Retinal pigment epithelial cell (primary cell): ENCODE measurements at places on chromosomes 16 and 17.

DNA sequence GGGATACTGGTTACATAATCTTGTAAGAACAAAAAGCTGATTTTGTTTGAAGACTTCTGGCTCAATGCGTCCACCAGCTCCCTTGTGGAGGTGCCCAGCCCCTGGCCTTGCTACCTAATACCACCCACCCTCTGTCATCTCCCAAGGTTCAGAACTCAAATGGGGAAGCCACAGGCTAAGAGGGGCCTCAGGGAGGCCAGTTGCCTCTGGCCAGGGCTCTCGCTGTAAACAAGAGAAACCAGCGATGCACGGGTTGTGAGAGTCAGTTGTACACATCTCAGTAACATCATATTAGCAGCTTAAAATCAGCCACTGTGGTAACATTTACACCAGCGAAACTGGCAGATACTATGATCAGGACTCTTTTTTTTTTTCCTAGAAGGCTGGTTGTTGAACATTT, 6.0 kb downstream of the TEKT5 start:
- no peak for DNase-seq

DNA sequence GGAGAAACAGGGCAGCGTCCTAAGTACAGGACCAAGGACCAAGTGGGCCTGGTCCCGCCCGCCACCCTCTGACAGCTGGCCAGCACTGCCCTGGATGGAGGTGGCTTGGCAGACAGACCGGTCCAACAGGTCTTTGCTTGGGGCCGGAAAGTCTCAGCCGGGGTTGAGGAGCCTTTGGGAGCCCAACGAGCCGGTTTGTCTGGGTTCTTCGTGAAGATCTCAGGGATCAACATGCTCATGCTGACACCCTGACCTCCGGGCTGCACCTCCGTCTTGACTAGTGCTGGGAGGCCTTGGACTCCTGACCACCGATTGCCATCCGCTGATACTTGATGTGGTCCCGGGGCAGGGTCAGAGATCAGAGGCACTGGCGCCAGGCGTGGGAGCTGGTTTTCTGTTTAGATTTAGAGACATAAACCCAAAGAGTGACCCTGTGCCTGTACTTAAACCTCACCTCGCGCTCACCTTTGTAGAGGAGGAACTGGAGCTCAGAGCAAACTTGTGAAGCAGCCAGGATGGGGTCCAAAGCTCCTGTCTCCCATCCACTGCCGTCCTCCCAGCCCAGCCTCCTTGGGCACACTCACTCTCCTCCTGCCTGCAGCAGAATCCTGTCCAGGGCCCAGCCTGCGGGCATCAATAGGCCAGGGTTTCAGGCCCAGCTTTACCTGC, 92.1 kb upstream of the GSE1 start:
- no peak for DNase-seq

DNA sequence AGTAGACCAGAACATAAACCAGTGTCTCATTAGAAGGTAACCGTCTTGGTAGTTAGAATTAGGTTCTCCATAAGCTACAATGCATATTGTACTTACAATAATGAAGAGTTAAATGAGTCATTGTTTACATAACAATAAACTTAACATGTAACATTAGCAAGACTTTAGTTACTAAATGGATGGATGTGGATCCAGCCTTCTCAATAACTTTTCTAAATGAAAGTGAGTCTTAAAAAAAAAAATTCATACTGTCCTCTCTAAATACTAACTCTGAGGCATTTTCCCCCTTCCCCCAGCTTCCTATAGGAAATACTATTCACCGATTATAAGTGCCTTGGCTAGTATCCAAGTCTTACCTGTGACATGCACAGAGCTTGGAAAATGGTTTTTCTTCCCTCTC, 155.3 kb downstream of the CYB561 start:
- no peak for DNase-seq

- no peak for DNase-seq
Observed at GRCh38 chr16:86367291-86368072, 142.8 kb upstream of the FOXF1 start.

GRCh38 chr17:72122010-72122764, 1.4 kb downstream of the SOX9 start:
- no peak for DNase-seq

- DNase-seq = no peak
Observed at GRCh38 chr17:28147017-28147416, 104.5 kb downstream of the NLK start.

GRCh38 chr17:19753051-19753509, 5.0 kb upstream of the ALDH3A1 start:
- DNase-seq = peak; percentile 77

DNA sequence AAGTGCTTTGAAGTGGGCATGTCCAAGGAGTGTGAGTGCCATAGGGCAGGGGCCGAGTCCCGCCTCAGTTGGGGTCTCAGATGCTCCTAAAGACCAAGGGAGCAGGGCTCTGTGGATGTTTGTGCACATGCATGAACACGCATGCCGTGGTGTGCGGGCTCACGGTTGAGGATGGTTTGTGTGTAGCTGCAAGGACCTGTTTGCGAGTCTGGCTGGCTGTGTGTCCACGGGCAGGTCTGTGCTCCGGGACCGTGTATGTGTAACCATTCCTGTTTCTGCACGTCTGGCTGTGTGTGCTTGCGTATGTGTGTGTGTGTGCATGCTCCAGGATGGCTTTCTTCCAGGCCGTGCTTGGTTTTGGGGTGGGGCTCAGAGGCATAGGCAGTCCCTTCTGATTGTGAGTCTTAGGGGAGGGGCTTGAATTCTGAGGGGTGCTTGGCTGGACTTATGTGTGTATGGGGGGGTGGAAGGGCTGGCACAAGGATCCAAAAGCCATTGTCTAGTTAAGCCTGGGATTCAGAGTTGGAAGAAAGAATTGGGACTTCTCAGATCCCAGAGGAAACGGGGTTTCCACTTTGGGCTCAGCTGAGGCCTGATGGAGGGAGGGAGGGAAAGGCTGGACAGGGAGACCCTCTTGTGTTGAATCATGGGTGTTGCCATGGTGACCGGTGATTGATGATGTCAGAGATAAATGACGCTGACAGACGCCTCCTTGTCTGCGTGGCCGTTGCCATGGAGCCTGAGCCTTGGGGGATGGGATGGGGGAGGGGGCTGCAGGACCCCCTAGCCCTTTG, 14.4 kb downstream of the GJD3 start:
- no peak for DNase-seq

DNA sequence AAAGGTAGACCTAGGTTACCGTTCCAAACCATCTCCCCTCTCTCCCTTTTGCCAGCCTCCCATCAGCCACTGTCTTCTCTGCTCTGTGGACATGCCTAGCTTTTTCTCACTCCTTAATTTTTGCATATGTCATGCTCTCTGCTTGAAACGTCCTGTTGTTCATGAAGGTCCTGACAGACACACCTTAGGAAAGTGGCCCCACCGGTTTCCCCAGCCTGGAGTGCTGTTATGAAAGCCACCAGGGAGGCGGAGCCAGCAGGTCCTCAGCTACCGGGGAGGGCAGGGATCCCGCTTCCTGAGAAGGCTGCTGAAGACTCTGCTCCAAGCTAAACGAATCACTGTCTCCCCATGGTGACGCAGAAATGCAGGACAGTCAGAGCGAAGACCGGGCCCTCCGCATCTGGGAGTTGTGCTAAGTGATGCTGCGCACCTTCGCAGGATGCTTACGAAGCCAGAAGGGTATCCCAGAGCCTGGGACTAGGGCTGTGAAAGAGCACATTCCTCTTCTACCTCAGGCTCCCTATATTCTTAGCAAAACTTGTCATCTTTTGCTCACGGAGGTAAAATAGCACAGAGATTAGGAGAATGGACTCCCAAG, 2.3 kb upstream of the SLC16A11 start:
- no peak for DNase-seq

GRCh38 chr17:77692571-77693161, 265.8 kb upstream of the TNRC6C start:
- DNase-seq = no peak

DNA sequence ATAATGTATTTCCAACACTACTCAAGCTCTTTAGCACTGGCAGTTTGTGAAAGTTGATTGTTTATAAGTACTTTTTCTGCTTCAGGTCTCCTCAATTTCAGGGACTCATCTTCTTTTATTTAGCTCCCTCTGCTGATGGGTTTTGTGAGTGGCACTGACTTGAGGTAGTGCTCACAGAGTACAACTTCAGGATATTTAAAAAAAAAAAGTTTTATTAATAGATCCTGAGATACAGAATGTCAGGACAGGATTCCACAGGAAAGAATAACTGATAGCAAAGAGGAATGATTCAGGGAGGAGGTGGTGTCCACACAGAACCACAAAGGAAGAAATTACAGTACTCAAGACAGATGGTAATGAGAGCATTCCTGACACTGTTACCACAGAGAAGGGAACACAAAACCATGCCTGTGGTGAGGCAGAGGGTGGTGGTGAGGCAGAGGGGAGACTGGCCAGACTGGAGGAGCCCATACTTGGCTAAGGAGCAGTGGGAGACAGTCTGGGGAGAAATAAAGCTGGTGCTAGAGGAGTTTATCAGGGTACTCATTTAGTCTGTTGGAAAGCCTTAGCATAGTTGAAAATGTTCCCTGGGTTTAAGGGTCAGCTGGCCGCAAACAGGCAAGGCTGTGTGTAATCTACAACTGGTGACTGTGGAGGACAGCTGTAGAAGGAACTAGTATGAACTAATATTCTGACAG, 63.7 kb downstream of the SPAG9 start:
- DNase-seq = peak; percentile 36

- peak; percentile 87 for DNase-seq
Observed at GRCh38 chr17:71071837-71072236, 902.5 kb downstream of the KCNJ2 start.

GRCh38 chr17:17749025-17749772, 67.9 kb downstream of the RAI1 start:
- DNase-seq = no peak

- DNase-seq = no peak
Observed at GRCh38 chr17:33499040-33499439, 205.9 kb upstream of the ASIC2 start.

- DNase-seq = no peak
Observed at GRCh38 chr17:31798205-31798724, 60.8 kb downstream of the COPRS start.

DNA sequence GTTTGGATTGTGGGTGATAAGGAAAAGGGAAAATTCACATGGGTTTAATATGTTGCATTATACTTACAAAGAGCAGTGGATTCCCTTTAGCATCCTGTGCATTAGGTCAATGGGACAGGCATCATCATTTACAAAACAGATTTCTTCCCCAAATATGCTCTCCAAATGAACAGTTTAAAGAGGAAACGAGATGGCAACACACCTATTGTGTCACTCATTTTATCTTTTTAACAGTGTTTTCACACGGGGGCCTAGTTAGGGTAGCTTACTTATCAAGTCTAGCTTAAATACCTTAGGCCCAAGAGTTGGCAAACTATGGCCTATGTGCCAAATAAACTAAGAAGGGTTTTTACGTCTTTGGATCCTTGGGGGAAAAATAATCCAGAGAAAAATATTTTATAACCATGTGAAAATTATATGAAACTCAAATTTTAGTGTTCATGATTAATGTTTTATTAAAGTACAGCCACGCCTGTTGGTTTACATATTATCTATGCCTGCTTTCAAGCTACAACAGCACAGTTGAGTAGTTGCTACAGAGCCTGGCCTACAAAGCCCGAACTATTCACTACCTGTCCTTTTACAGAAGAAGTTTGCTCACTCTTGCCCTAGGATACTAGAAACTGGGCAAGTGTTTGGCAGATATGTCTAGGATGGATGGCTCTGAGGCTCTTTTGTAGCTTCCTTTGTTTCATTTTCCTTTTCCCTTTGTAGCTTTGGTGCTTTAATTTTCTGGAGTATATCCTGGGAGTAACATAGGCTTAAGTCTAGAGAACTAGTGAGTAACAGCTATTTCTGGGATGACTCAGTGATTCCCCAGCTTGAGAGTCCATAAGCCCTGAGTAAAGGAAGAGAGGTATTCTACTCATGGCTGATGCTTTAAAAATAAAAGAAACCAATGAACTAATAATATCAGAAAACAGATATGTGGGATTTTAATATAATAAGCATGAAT, 12.4 kb downstream of the NUP93 start:
- DNase-seq = peak; percentile 43

- no peak for DNase-seq
Observed at GRCh38 chr17:28724500-28725165, 1.4 kb downstream of the TLCD1 start.

- no peak for DNase-seq
Observed at GRCh38 chr16:19681637-19682036, 36.4 kb downstream of the KNOP1 start.

DNA sequence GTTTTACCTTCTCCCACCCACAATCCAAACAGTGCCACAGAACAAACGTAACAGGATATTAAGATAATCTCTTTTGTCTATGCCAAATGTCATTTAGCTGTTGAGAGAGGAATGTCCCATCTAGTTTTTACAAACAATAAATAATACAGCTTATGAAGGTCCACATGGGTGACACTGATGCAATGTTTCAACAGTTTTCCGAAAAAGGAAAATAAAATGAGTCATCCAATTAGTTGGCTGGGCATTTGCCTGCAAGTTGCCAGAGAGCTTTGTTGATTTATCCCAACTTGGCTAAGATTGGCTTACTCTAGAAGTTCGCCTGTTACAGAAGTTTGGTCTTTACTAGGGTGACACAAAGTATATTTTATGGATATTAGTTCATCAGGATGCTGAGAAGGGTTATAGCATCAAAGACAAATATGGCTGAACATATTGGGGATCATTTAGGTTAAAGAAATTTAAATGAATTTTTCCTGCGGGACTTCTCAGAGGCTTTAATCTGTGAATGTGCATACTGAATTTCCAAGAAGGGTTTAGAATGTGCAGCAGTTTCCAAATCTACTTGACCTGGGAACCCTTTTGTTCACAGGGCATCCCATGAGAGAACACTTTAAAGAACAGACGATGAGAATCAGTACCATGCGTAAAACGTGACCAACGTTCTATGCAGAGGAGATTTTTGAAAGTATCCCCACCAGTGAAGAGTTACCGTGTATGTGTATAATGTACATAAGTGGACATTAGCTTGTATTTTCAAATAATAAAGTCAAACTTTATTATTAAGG, 73.1 kb downstream of the CDH13 start:
- DNase-seq = peak; percentile 78

GRCh38 chr17:8859804-8860430, 7.6 kb downstream of the PIK3R6 start:
- DNase-seq = no peak

GRCh38 chr16:2481676-2482075, 6.7 kb downstream of the TBC1D24 start:
- no peak for DNase-seq

DNA sequence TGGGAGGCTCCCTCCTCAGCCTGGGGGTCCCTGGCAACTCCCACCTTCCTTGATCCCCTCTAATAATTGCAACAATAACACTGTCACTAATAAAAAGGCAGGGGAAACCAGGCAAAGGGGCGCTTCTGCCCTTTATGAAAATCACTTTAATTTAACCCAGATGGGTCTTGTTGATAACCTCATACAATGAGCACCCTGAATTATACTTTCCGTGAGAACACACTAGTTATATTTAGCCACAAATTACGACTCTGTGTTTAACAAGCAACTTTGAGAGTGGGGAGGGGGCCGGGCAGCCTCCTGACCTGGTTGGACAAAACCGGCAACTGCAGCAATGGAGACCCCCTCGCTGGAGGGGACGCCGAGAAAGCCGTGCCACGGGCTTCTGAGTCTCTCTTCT, 5.7 kb upstream of the BAHCC1 start:
- no peak for DNase-seq

- no peak for DNase-seq
Observed at GRCh38 chr17:56536766-56537165, 56.7 kb upstream of the NOG start.
